ENCODE measurements at places on chromosomes 7 and 10.
A peak's percentile ranks its signal among the peaks of the same experiment; 100 is the strongest.

- no peak for DNase-seq
- peaks cover 1% of the 10 kb centered on the region for H3K36me3 ChIP-seq
- no peaks in the 10 kb centered on the region for H3K27me3 ChIP-seq
Observed at GRCh38 chr7:127848241-127848640, 183.0 kb downstream of the LRRC4 start.

- no peak for DNase-seq
- no peaks in the 10 kb centered on the region for H3K27me3 ChIP-seq
- no peak overlapping the region for H3K4me3 ChIP-seq
- H3K4me1 ChIP-seq: no peaks in the 10 kb centered on the region
- no peak overlapping the region for H3K27ac ChIP-seq
Observed at GRCh38 chr7:126079581-126079980, 1150.0 kb upstream of the POT1 start.

GRCh38 chr10:23021430-23021829 lies 73.9 kb upstream of the MSRB2 start:
- no peak overlapping the region for H3K4me3 ChIP-seq
- H3K36me3 ChIP-seq: no peaks in the 10 kb centered on the region
- no peaks in the 10 kb centered on the region for H3K4me1 ChIP-seq
- no peaks in the 10 kb centered on the region for H3K27me3 ChIP-seq

GRCh38 chr7:150383710-150384397 lies 4.7 kb downstream of the ZNF775 start:
- peaks cover 29% of the 10 kb centered on the region for H3K4me1 ChIP-seq
- no peak overlapping the region for H3K27ac ChIP-seq
- peaks cover 13% of the 10 kb centered on the region for H3K36me3 ChIP-seq
- H3K4me3 ChIP-seq: no peak overlapping the region
- no peaks in the 10 kb centered on the region for H3K27me3 ChIP-seq

- peaks cover 2% of the 10 kb centered on the region for H3K4me1 ChIP-seq
- H3K27me3 ChIP-seq: peaks cover 16% of the 10 kb centered on the region
- peak overlapping the region; percentile 94 for H3K4me3 ChIP-seq
- H3K36me3 ChIP-seq: no peaks in the 10 kb centered on the region
- no peak overlapping the region for H3K27ac ChIP-seq
Observed at GRCh38 chr10:115093776-115094408, 727 bp downstream of the ATRNL1 start.

DNA sequence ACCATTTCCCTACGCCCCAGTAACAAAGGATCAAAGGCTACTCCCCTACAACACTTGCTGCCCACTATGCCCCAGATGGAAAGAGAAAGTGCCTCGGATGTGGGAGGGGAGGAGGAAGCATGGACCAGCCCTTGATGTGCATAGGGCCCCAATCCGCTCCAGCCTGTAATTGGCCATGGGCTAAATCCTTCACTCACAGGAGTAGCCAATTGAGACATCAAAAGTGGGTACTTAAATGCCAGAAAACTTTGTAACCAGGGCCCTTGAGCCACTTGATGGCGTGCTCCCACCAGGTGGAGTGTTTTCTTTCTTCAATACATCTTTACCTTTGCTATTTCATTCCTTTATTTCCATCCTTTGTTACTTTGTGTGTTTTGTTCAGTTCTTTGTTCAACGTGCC lies 500.5 kb upstream of the LRRN3 start:
- no peak overlapping the region for H3K27ac ChIP-seq
- no peaks in the 10 kb centered on the region for H3K27me3 ChIP-seq
- H3K36me3 ChIP-seq: no peaks in the 10 kb centered on the region
- no peaks in the 10 kb centered on the region for H3K4me1 ChIP-seq
- no peak overlapping the region for H3K4me3 ChIP-seq
- DNase-seq: peak; percentile 1

DNA sequence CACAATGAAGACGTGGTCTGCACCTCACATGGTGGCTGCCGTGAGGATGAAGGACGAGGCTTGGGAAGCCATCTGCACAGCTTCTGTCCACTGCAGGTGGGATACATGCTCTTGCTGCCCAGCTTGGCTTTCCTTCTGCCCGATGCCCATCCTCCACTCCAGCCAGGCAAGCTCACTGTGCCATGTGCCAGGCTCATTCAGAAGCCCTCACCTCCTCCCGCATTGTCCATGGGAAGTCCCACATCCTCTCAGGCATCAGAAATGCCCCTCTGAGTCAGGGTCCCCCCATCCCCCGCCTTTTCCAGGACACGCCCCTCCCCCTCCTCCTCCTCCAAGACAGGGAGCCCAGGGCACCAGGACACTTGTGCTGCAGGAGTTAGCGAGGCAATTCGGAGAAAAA lies 4.6 kb upstream of the NOM1 start:
- no peak for DNase-seq
- no peaks in the 10 kb centered on the region for H3K36me3 ChIP-seq
- H3K4me3 ChIP-seq: no peak overlapping the region
- H3K27me3 ChIP-seq: no peaks in the 10 kb centered on the region
- H3K27ac ChIP-seq: no peak overlapping the region

DNA sequence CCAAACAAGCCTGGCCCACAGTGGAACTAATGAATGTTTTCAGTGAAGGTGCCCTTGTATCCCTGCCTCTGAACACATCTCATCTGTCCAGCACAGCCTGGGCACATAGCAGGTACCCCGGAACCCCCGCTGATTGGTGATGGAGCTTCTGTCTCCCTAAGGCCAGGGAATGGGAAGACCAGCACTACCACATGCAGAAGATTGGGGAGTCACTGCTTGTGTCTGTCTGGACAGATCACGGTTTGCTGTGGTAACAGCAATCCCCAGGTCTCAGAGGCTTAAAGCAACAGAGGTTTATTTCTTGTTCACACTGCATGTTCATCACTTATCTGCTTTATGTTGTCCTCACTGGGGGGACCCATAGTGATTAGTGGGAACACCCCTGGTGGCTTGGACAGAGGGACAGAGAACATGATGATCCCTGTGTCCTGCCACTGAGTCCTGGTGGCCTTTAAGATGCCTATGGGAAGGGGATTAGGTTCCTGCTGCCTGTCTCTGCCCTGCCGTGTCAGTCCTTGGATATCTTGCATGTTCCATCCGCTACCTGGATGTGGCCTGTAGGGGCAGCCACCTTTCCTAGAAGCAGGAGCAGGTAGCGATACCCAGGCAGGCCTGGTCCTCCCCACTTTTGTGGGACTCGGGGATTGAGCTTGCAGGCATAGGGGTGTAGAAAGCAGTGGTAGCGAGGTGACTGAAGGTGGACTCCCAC lies 3.6 kb downstream of the TSPAN14 start:
- H3K4me1 ChIP-seq: peaks cover 54% of the 10 kb centered on the region
- H3K36me3 ChIP-seq: peaks cover 5% of the 10 kb centered on the region
- no peak overlapping the region for H3K27ac ChIP-seq
- no peak for DNase-seq

DNA sequence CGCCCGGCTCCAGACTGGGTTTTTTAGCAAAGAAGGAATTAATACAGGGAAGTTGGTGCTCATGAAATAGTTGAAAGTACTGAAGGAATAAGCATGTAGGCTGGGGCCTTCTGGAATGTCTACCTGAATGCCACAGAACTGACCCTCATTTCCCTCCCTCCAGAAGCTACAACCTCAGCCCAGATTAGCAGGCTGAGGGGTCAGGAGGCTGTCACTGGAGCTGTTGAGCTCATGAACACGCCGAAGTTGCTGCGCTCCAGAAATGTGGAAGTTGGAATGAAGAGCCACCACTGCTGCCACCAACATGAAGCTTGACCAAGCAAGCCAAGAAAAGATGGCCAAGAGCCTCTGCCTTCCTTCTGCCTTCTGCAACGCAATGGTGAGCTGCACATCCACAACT lies 52.2 kb upstream of the KMT2E start:
- H3K27me3 ChIP-seq: no peaks in the 10 kb centered on the region
- H3K27ac ChIP-seq: no peak overlapping the region
- no peaks in the 10 kb centered on the region for H3K36me3 ChIP-seq
- H3K4me3 ChIP-seq: no peak overlapping the region
- DNase-seq: no peak

DNA sequence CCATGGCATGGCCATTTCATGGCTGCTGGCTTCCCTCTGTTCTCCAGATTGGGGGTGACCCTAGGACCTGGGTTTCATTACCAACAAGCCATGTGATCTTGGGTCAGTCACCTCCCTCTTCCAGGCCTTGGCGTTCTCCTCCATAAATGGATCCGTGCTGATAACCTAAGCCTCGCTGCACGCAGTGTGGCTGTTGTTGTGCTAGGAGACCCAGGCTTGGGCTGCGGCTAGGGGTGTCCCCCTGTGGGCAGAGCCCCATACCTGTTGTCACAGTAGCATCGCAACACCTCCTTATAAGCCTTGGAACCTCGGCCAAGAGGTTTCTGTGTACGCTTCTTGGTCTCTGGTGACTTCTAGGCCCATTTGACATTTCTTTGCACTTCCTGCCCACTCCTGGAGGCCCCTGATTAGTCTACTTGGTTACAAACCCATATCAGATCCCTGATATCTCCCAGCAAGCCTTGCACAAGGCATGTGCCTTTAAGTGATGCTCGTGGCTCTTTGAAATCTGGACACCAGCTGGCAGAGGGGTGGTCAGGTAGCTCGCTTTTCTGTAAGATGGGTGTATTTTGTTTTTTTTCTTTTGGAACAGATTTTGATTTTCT lies 23.6 kb downstream of the ZMIZ1 start:
- H3K27ac ChIP-seq: no peak overlapping the region
- no peak overlapping the region for H3K4me3 ChIP-seq
- no peak for DNase-seq
- no peaks in the 10 kb centered on the region for H3K27me3 ChIP-seq
- peaks cover 19% of the 10 kb centered on the region for H3K4me1 ChIP-seq

DNA sequence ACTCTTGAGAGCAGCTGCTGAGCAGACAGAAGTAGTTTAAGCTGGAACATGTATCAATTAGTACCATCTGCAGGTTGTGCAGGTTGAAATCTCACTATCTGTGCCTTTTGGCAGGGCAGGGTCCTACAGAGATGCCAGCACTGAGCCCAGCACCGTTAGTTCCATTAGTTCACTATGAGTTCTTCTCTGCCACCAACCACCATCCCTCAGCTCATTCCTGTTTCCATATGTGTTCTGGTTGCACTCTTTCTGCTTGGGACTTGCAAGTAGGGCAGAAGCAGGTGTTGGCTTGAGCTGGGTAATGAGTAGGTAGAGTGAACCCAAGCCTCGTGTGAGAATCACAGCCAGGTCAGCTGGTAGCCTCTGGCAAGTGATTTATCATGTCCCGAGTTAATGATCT lies 2.8 kb downstream of the SMO start:
- no peaks in the 10 kb centered on the region for H3K36me3 ChIP-seq
- H3K27ac ChIP-seq: no peak overlapping the region
- H3K27me3 ChIP-seq: no peaks in the 10 kb centered on the region
- no peak for DNase-seq

- peak within 1 kb of the TSS; percentile 95 for H3K4me3 ChIP-seq
- peaks cover 2% of the 10 kb centered on the region for H3K36me3 ChIP-seq
- H3K27ac ChIP-seq: peak within 1 kb of the TSS; percentile 57
- H3K27me3 ChIP-seq: no peaks in the 10 kb centered on the region
Observed at GRCh38 chr7:4681886-4682620, at the start of gene FOXK1. Gene FOXK1 (plus strand): TSS chr7:4682295. CDS start chr7:4682309, 14 bp downstream.

- no peaks in the 10 kb centered on the region for H3K36me3 ChIP-seq
- H3K4me1 ChIP-seq: no peaks in the 10 kb centered on the region
- no peak overlapping the region for H3K4me3 ChIP-seq
- no peaks in the 10 kb centered on the region for H3K27me3 ChIP-seq
Observed at GRCh38 chr10:38600696-38601095, 506.6 kb downstream of the ZNF37A start.

- H3K27ac ChIP-seq: no peak overlapping the region
- H3K27me3 ChIP-seq: no peaks in the 10 kb centered on the region
- no peaks in the 10 kb centered on the region for H3K4me1 ChIP-seq
- no peak overlapping the region for H3K4me3 ChIP-seq
- no peaks in the 10 kb centered on the region for H3K36me3 ChIP-seq
Observed at GRCh38 chr7:107394276-107394675, 75.6 kb upstream of the GPR22 start.

DNA sequence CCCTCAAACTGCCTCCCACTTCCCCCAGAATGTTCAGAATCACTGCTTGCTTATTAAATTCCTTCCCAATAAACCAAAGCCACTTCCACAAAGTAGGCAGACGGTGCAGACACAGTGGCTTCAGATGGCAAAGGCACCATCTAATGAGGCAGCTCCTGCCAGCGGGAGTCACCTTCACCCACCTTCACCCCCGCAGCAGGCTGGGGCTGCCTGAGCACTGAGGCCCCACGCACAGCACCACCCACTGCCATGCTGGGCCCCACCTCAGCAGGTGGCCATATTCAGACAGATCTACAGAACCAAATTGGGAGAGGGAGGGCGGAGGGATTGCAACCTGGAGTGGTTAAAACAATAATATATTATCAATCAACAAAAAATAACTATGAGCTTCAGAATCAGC lies 118.5 kb downstream of the GRID1 start:
- H3K4me1 ChIP-seq: no peaks in the 10 kb centered on the region
- H3K4me3 ChIP-seq: no peak overlapping the region
- H3K27me3 ChIP-seq: no peaks in the 10 kb centered on the region
- no peak for DNase-seq
- no peak overlapping the region for H3K27ac ChIP-seq

DNA sequence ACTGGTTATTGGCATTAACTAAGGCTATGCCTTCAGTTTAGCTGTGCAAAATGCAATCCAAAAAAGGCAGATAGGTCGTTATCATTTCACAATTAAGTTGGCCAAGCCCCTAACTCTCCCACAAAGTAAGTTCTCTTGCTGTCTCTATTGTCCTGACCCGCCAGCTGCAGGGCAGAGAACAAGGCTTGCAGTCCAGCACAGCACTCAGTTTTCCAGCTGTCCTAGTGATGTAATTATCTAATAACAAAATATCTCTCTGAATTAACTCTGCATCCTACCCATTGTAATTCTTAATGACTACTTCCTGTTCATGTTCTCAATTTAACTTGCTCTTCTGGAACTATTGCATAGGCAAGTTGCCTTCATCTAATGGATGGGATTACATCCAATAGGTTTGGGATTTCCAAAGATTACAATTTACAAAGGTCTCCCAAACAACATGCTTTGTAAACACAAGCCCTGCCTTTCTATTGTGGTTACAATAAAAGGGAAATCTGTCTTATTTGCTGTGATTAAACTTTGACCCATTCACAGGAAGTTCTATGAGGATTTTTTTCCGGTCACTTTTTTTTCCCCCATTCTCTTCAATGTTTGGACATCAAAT lies 55.2 kb downstream of the CDK6 start:
- no peaks in the 10 kb centered on the region for H3K4me1 ChIP-seq
- no peak for DNase-seq
- H3K36me3 ChIP-seq: no peaks in the 10 kb centered on the region
- no peak overlapping the region for H3K27ac ChIP-seq
